CD4-positive, alpha-beta T cell treated with Interferon gamma for 1 hour (primary cell): ENCODE measurements at places on chromosomes 11 and 22.

DNA sequence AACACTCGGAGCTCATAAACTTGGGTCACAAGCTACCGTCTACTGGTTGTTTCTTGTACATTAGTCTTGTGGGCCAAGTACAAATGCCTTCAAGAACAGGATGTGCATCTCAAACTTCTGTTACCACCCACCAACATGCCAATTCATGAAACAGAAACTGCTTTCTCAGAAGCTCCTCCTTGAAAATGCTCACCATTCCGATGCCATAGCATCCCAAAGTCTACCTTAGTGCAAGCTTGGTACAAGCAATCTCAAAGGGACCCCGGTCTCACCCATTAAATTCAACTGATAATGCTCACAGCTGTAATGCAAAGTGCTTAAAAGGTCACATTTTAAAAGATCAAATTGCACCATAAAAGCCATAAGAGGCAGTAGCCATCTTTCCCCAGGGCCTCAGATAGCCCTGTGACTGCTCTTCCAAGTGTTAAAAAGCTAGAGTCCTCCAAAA, 31.8 kb upstream of the CCDC34 start:
- DNase-seq, result no peak

DNA sequence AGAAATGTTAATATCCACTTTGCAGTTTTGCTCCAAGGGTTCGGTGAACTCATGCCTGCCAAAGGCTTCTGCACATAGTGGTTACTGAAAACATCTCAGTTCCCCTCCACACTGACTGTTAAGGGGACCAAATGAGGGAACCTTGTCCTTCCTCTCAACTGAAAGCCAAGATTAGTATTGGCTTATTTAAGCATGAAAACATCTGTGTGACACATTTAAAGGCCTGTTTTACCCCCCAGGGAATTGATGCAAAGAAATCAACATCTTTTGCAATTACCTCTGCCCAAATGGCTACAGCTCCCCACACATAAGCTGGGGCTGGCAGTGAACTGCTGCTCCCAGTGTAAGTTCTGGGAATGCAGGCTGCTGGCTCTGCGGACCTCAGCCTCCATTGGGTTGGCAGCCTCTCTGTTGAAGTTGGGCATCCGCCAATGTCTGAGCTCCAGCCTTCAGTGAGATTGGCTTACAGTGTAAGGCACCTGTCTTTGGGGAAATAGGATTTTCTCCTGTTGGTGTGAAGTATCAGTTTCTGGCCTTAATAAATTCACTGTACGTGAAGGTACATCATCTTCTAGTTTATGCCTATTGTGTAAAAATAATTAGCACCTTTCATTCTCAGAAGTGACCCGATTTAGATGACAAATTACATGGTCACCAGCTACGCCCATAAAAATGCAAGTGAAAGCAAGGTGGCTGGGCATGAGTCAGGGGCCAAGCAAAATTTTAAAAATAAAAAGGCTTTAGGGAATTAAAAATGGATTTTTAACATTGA, 213.4 kb upstream of the SYN3 start:
- DNase-seq, result no peak

DNA sequence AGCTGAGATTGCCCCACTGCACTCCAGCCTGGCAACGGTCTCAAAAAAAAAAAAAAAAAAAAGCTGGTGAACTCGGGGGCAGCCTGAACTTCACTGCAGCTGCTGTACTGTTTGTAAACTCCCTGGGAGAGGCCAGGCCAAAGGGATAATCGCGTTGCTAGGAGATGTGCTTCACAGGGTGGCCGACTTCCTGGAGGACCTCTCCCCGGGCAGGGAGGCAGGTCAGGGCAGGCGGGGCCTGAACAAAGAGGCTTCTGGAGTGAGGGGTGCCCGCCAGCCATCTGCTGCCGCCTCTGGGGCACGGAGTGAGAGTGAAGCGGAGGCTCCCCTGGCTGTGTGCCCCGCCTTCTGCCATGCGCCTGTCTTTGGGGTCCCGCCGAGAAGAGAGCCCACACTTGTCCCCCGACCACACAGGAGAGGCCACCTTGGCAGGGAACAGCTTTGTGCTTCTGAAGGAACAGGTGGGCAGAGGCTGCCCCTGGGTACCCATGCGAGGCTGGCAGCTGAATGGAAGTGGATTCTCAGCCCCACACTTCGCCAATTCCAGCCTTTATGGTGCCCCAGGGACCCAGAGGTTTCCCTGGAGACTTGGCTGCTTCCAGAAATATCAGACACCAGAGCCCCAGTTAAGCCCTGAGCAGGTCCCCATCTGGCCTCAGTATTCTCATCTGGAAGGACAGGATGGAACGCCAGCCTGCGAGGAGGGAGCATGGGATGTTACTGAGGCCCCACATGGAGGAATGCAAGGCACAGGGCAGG, 29.6 kb downstream of the TMEM184B start:
- no peak for DNase-seq

DNA sequence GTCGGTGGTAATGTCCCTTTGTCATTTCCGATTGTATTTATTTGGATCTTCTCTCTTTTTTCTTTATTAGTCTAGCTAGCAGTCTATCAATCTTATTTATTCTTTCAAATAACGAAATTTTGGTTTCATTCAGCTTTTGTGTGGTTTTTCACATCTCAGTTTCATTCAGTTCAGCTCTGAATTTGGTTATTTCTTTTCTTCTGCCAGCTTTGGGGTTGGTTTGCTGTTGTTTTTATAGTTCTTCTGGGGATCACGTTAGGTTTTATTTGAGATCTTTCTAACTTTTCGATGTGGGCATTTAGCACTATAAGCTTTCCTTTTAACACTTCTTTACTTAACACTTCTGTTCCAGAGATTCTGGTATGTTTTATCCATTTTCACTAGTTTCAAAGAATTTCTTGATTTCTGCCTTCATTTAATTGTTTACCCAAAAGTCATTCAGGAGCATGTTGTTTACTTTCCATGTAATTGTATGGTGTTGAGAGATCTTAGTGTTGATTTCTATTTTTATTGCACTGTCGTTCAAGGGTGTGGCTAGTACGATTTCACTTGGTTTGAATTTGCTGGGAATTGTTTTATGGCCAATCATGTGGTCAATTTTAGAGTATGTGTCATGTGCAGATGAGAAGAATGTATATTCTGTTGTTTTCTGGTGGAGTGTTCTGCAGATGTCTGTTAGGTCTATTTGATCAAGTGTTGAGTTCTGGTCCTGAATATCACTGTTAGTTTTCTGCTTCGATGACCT, 7.7 kb upstream of the SCGB1D1 start:
- DNase-seq, result no peak

GRCh38 chr11:82959987-82960778, 58.6 kb downstream of the DDIAS start:
- DNase-seq, result peak; percentile 26

GRCh38 chr11:33725496-33725895, 10.7 kb downstream of the CD59 start:
- no peak for DNase-seq

- DNase-seq, result no peak
These were observed 737 bp upstream of the STIP1 start for GRCh38 chr11:64185175-64185692.

DNA sequence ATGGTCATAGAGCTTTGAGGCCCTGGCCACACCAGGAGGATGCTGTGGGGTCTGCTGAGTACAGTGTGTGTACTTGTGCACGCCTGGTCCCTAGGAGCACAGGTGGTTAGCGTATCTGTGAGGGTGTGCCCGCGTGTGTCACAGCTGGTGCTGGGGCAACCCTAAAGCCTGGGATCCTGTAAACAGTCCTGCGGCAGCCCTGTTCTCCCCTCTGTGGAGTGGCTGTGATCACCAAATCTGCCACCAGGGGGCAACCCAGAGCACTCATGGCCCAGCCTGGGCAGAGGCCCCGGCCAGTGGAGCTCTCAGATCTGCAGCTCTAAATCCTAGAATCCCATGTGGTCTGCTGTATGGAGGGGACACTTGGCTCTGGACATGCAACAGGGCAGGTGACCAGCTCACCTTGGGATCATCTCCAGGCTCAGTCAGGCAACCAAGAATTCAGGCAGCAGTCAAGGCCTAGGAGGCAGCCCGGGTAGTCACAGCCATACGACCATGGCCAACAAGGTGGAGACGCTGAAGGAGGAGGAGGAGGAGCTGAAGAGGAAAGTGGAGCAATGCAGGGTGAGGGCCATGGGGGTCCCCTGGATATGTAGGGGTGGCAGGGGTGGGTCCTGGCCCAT, 3.9 kb downstream of the SH3BP1 start:
- peak; percentile 78 for DNase-seq

- DNase-seq, result no peak
These were observed 40.5 kb downstream of the NAT10 start for GRCh38 chr11:34145847-34146381.

- no peak for DNase-seq
These were observed 1008.4 kb downstream of the BRD1 start for GRCh38 chr22:48819232-48819631.

- no peak for DNase-seq
These were observed 6.7 kb downstream of the CEP295 start for GRCh38 chr11:93668171-93668570.
